ENCODE measurements at places on chromosomes 5 and 9. TPM values are rescaled to one million over a fixed set of nuclear protein-coding genes. Genes with fewer than 3 reads are reported as not detected.

The ACTBL2 gene
- not detected for polyA plus RNA-seq

The ANKRD31 gene
- polyA plus RNA-seq = 0.42 TPM

The LCN2 gene
- 1.2 TPM for polyA plus RNA-seq

The GPR150 gene
- not detected for polyA plus RNA-seq

The NAIP gene
- 27.1 TPM for polyA plus RNA-seq

The GPR21 gene
- polyA plus RNA-seq = 0.32 TPM

The FLT4 gene
- 34.1 TPM for polyA plus RNA-seq

The FBP2 gene
- polyA plus RNA-seq = not detected

The FOXD4L4 gene
- 0.10 TPM for polyA plus RNA-seq

GRCh38 chr5:168660691-168661090 lies 81.5 kb upstream of the PANK3 start:
- DNase-seq = no peak

DNA sequence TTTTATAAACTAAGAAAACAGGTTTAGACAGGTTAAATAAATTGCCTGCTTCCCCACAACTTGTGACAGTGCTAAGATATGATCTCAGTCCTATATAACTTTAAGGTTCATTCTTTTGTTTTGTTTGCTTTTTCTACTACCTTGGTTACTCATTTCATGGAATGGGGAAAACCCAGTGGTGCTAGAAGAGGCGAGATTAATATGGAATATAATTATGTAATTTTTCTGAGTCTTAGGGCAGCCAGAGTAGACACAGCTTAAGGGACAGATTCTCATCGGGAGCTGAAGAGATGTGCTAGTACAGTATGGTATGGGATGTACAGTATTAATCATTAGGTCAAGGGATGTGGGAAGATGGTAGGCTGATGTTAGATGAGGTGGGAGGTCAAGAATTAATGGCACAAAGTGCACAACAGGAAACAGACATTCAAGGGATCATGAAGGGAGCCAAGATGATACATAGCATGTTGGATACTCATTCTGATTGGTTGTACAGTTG lies 6.2 kb downstream of the TRIM32 start:
- no peak for DNase-seq

DNA sequence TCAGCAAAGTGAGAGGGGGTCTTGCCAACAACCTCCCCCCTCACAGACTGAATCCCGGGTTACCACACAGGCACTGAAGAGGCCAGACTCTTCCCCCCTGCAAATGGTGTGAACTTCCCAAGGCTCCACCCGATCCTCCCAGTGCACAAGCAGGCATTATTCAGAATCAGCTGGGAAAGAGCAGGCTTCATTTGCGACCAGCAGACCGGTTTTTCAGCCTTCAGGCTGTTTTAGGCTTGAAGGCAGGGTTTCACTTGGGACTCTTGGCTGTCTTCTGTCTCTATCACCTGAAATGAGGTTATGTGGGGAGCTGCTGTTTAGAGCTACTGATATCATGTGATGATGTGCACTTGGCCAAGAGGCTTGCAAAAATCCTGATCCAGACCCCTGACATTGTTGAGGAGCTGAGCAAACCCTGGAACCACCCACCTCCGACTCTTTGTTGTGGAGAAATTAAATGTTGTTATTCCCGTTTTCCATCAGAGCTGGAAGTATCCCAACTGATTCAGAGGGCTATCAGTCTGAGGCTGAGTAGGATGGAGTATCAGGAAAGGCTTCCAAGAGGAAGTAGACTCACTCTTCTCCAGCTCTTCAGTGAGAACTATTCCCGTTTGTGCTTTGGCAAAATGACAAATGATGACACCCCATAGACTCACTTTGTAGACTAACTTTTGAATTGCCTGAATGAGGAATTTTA lies 63.3 kb upstream of the ZFR start:
- DNase-seq = no peak

GRCh38 chr5:56339732-56340131 lies 106.6 kb upstream of the ANKRD55 start:
- no peak for DNase-seq

GRCh38 chr5:85452322-85453025 lies 1067.8 kb upstream of the EDIL3 start:
- no peak for DNase-seq

DNA sequence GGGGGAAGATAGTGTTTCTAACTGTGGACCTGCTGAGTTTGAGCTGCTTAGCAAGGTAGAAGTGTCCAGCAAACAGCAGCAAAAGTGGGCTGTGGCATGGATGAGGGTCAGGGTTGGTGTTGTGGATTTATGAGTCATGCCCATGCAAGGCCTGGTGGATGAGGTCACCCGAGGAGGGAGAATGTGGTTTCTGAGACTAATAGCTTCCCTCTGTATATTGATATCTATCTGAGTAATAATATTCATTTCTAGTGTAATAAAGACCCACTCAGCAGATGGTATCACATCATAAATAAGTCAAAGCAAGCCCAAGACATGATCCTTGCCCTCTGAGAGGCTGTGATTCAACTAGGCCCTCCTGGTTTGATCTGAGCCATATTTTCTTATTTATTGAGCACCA lies 597.8 kb upstream of the CLINT1 start:
- no peak for DNase-seq

- DNase-seq = no peak
These were observed 345.9 kb upstream of the NUDT12 start for GRCh38 chr5:103908336-103909080.

- no peak for DNase-seq
These were observed 14.8 kb downstream of the GADD45G start for GRCh38 chr9:89619424-89620138.

- no peak for DNase-seq
These were observed 44.8 kb downstream of the GHR start for GRCh38 chr5:42467981-42468524.

DNA sequence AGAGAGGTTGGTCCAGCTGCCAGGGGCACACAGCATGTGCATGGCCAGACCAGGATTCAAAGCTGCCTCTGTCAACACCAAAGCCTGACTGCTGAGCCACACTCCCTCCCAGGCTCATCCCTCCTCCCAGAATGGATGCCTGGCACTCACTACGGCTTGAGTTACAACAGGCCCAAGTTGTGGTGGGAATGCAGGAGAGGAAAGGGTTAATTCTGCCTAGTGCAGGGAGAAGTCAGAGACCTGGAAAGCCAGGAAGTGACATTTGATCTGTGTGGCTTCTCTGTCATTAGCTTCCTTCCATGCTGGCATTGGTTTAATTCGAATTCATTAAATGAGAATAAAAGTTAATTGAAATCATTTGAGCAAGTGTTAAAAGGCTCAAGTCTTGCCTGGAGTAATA lies 150.0 kb downstream of the NSG2 start:
- peak; percentile 12 for DNase-seq

DNA sequence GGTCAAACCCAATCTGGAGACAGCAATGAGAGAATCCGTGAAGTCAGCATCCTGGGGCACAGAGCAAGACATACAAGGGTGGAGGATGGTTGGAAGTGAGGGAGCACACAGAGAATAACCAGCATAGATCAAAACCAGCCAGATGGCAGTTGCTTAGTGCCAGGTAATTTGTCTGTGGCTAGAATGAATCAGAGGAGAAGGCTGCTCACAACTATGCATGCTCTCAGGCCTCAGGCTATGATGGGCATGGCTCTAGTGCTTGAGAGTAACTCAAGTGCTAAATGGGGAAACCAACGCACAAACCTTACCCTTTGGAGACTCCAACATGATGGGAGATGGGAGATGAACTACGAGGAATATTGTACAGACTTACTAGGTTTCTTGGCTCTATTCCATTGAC lies 160.8 kb downstream of the DMRT2 start:
- no peak for DNase-seq

DNA sequence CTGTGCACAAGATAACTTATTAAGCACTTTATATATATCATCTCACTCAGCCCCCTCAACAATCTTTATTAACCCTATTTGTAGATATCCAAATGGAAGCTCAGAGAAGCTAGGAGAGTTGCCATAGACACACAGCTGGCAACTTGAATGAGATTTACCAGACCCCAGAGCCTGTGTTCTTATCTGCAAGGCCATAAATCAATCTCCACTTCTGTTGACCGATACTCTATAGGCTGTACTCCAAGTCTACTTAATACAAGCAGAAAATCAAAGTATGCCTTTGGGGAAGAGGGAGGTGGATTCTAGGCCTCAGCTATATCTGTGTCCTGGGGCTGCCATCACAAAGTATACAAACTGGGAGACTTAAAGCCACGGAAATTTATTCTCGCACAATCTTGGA lies 6.0 kb upstream of the IL9 start:
- DNase-seq = no peak

- DNase-seq = no peak
These were observed 74.4 kb downstream of the LHFPL2 start for GRCh38 chr5:78574131-78574673.

DNA sequence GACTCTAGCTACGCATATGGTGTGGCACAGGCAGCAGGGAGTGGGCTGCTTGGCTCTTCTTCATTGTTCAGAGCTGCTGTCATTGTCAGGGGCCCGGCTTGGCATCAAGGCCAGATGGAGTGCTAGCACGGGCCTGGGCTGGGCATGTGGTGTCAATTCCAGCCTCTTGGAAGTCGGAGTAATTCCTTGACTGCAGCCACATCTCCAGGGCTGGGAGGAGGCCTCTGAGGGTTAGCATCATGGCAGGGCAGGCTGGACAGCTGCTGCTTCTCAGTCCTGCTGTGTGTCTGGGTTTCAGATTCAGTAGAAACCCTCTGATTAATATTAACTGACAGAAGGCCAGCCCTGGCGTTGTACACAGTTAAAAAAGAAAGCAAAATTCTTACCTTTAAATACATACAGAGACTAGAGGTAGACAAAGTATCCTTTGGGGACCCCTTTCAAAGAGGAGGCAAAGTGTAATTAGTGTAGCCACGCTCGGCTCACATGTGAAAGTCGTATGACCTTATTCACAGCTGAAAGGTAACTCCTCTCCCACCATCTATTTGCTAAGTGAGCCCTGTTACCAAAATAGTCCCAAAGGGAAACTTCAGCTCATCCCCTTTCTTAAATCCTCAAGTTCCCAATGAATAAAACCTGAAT lies 126.4 kb downstream of the DOCK2 start:
- no peak for DNase-seq

DNA sequence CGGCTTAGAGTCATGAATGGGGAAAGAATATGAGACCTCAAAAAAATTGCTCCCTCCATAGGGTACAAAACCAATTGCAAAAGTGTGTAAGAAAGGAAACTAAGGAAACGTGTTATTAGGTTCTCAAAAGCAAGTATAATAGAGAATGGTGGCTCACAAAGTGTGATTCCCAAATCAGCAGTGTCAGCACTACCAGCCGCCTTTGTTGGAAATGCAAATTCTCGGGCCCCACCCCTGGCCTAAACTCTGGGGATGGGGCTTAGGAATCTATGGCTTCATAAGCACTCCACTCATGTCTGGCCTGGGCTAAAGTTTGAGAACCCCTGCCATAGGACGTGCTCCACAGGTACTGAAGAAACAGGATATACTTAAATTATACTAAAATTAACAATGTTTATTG lies 1.6 kb upstream of the CCDC69 start:
- no peak for DNase-seq

- no peak for DNase-seq
These were observed 4.2 kb downstream of the CCNI2 start for GRCh38 chr5:132751444-132751843.

GRCh38 chr5:65923339-65923738 lies 3.0 kb upstream of the ERBIN start:
- DNase-seq = no peak

GRCh38 chr5:143156086-143156485 lies 247.4 kb downstream of the NR3C1 start:
- DNase-seq = no peak

GRCh38 chr9:89555451-89556375 lies 49.1 kb upstream of the GADD45G start:
- DNase-seq = no peak

- DNase-seq = no peak
These were observed 101.6 kb downstream of the GABBR2 start for GRCh38 chr9:98607152-98607551.

DNA sequence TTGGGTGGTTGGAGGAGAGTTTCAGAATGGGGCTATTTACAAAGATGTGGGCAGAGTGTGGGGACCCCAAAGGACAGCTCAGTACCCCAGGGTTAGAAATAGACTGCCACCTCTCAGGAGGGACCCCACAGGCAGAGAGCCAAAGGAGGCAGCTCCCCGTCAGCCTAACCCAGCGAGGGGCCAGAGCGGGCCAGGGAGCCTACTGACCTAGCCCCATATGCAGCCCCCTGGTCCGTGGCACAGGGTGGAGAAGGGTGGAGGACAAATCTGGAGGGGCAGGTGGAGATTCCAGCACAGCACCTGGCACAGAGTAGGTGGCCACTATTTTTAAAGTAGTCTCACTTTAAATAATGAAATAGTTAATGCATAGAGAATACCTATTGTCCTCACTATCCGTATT lies 67.2 kb upstream of the ANGPTL2 start:
- no peak for DNase-seq

DNA sequence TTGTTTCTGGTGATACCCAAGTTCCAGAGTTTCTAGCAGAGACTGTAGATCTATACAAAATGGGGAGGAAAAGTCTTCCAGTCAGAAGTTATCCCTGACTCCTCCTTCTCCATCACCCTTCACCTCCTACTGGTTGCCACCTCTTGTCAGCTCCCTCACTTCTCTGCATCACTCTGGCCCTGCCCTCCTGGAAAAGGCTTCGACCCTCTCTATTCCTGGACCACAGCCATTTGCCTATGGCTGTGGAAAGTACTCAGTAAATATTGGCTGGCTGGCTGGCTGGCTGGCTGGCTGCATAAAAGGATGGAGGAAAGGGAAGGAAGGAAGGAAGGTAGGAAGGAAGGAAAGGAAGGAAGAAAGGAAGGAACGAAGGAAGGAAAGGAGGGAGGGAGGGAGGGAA lies 32.7 kb upstream of the ABCA1 start:
- no peak for DNase-seq

DNA sequence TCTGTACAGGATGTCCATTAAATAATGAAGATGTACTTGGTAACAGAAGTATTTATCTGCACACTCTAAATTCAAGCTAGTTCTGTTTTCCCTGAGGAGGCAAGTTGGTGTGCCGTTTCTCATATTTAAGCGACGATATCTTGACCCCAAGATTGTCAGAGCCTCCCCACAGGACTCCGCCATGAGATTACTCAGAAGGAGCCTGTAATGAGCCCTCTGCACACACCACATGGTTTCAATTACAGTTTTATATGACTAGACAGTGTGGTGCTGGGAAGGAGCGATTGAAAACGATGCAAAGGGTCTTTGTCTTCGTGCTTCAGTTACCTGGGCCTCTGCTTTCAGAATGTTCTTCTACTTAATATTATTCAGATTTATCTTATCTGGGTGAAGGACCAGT lies 840.4 kb upstream of the WWC1 start:
- no peak for DNase-seq

- no peak for DNase-seq
These were observed 111.7 kb upstream of the MRPS30 start for GRCh38 chr5:44697025-44697424.

- no peak for DNase-seq
These were observed 75.7 kb downstream of the MEF2C start for GRCh38 chr5:88807327-88807726.

DNA sequence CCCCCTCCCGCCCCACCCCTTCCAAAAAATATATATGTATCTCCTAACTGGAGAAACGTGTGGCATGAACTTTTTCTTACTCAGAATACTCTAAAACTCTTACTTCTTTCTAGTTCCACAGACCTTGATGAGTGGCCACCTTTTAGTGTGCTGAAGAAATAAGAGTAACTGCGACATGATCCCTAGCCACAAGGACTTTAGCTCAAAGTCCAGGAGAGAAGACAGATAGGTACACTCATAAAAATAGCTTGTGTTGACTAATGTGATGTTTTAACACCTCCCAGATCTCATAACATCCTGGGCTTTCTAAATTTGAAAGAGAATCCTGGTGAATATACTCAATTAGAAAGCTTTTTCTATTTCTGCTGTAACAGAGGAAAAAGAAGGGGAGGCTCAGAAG lies 1005.0 kb upstream of the DMAC1 start:
- DNase-seq = no peak

- DNase-seq = peak; percentile 95
These were observed at the start of gene CCDC171 for GRCh38 chr9:15552636-15553527. CCDC171 (plus strand) TSS chr9:15553043; CDS start chr9:15564089, 11,046 bp downstream.

Measured in renal cortex interstitium (tissue), 15 donors.